ENCODE measurements at places on chromosomes 7 and 10.

DNA sequence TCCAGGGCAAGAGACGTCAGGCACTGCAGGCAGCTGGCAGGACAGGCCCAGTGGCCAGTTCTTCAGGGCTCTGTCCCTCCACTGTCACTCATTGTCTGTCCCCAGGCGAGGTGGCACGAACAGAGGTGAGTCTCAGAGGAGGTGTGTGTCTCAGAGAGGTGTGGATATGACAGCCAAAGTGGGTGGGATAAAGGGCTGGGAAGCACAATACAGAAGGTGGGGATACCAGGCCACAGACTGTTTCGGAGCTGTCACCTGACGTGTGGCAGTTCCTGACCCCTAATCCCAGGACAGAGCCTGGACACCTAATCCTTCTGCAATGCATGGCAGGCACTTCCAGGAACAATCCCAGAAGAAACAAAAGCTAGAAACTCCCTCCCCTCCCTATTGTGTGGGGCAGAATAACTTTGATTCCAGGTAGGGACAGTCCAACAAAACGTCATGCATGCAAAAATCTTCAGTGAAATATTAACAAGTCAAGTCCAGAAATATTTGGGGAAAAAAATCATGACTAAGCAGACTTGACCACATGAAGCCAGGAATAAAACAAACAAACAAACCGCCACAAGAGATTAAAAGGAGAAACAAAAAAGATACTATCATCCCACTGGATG, 11.6 kb downstream of the KLRG2 start:
- DNase-seq: no peak

GRCh38 chr10:14450041-14450491, 119.3 kb upstream of the FRMD4A start:
- no peak for DNase-seq

- no peak for DNase-seq
Measured at GRCh38 chr7:81887098-81888090, 117.5 kb upstream of the HGF start.

GRCh38 chr10:86359954-86360353, 6.6 kb downstream of the GRID1 start:
- DNase-seq: no peak

GRCh38 chr10:52757773-52758172, 14.8 kb downstream of the MBL2 start:
- no peak for DNase-seq

- DNase-seq: no peak
Measured at GRCh38 chr7:77235276-77235675, 35.7 kb upstream of the FGL2 start.

GRCh38 chr7:39248692-39249090, 271.0 kb downstream of the POU6F2 start:
- no peak for DNase-seq

- no peak for DNase-seq
Measured at GRCh38 chr10:102247734-102248133, 2.4 kb downstream of the GBF1 start.

Measured in NCI-H526 treated with DMSO at 0.1 percent for 48 hours (cell line).